ENCODE measurements at places on chromosomes 2 and 18.
A peak's percentile ranks its signal among the peaks of the same experiment; 100 is the strongest.

DNA sequence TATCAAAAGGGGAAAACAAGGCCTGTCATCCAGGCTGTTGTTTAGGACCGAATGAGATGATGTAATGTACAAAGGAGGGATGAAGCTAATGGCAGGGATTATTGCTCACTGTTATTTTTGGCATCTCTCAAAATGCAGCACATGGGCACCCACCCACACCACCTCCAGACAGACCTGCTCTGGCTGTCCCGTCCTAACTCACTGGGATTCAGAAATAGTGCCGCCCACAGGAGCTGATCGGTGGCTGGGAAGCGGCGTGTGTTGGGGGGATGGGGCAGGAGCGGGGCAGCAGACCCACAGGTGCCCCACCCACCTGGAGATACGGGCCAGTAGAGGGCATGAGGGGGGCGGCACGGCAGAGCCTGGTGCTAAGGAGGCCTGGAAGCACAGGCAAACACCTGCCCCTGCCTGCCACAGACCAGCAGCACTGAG lies 52.2 kb downstream of the CRACDL start:
- no peak for DNase-seq

GRCh38 chr2:235868224-235868623 lies 300.0 kb downstream of the GBX2 start:
- no peak for DNase-seq

DNA sequence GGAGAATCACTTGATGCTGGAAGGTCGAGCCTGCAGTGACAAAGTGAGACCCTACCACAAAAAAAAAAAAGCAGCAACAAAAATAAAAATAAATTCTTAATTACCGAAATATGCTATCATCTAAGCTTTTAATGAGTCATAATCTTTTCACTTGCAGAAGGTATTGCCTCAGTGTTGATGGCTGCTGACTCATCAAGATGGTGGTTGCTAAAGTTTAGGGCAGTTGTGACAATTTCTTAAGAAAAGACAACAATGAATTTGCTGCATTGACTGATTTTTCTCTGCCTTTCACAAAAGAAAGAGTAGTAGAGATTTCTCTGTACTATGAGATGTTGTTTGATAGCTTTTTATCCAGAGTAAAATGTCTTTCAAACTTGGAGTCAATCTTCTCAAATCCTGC lies 1809.0 kb downstream of the SUCLG1 start:
- no peak for DNase-seq

GRCh38 chr2:82478641-82479040 lies 1980.4 kb downstream of the SUCLG1 start:
- DNase-seq = no peak

GRCh38 chr18:51370996-51371395 lies 173.5 kb upstream of the MEX3C start:
- DNase-seq = no peak

- peak; percentile 75 for DNase-seq
Measured at GRCh38 chr2:149017116-149017985, 21.1 kb upstream of the LYPD6B start.

DNA sequence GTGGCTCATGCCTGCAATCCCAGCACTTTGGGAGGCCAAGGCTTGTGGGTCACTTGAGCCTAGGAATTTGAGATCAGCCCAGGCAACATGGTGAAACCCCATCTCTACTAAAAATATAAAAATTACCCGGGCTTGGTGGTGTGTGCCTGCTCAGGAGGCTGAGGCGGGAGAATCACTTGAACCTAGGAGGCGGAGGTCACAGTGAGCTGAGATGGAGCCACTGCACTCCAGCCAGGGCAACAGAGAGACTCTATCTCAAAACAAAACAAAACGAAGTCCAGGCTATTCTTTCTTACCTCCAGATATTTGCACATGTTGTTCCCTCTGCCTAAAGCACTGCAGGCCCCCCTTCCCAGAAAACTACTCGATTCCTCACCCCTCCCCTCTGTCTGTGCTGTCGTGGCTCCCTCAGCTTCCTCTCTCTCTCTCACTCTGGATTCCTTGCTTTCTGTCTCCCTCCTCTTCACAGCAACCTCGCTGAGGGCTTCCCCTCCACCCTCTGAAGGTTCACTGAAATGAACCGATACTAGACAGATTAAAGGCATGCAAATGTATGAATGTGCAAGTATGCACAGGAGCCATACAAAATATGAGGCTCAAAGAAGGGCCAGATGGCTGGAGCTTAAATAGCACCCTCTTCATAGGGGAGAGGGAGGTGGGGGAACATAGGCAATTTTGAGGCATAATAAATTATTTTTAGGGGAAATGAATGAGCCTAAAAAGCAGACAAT lies 18.5 kb downstream of the TMEM177 start:
- DNase-seq = no peak

- peak; percentile 11 for DNase-seq
Measured at GRCh38 chr2:63861220-63861822, 19.6 kb downstream of the UGP2 start.

All from NCI-H1436 (cell line).